ENCODE measurements at places on chromosomes 12 and 14. TPM values are rescaled to one million over a fixed set of nuclear protein-coding genes. Genes with fewer than 3 reads are reported as not detected.

- no peak for DNase-seq
Measured at GRCh38 chr14:59342516-59343484, 122.4 kb downstream of the GPR135 start.

DNA sequence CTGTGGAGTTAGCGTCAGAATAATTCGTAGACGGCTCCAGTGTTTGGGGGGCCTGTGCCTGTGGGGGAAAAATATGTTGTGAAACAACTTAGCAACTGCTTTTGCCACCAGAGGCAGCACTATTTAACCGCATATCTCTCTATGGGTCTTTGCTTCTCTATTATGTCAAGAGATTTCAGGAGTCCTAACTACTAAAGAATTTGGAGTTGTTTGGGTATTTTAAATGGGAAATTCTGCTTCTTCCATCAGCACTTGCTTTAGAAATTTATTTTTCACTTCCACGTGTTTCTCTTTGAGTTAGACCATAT lies 594 bp upstream of the CLEC14A start:
- DNase-seq = no peak

- DNase-seq = no peak
Measured at GRCh38 chr12:94879542-94879941, 124.0 kb downstream of the NDUFA12 start.

DNA sequence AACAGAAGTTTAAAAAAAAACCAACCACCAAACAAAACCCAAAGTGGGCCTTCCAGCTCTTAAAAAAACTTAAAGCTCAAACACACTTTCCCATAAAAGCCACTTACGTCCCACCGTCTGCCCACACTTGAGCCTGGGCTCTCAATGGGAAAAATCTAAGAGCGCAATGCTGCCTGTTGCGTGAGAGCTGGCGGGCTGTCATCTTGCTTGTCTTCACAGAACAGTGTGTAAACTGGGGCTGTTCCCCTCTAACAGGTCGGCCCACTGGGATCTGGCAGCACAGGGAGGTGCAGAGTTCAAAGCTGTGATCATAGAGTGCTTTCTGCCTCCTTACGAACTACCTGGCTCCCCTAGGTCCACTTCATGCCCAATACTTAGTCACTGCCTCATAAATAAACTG lies 80.0 kb downstream of the DICER1 start:
- no peak for DNase-seq

DNA sequence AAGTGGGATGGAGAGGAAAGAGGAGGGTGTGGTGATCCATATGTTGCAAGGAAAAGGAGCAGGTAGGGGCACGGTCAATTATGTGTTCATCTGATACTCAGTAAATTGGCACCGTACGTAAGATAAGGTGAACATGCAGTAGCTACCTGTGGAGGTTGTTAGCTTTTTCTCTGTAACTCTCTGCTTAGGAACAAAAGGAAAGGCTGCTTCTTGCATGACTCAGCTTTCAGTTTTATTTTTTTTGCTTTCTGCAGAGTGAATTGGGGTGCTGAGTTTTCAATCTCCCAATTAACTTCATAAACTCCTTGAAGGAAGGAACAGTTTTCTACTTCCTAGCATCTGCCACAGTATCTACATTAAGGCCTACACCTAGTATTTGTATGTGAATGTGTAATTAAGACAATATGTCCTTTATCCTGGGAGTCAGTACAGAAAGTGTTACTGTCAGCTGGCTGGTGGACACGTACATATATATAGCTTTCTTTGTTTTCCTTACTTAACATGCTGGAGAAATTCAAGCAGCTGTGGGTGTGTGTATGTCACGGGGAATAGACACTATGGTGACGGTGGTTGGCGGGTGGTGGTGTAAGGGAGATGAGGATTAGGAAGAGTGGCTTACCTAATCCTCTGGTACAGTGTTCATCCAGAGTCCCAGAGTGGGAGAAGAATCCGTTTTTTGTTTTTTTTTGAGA lies 40.1 kb upstream of the WNK1 start:
- no peak for DNase-seq

Gene AQP6
- total RNA-seq = not detected

Gene SLC39A5
- total RNA-seq = 244 TPM

DNA sequence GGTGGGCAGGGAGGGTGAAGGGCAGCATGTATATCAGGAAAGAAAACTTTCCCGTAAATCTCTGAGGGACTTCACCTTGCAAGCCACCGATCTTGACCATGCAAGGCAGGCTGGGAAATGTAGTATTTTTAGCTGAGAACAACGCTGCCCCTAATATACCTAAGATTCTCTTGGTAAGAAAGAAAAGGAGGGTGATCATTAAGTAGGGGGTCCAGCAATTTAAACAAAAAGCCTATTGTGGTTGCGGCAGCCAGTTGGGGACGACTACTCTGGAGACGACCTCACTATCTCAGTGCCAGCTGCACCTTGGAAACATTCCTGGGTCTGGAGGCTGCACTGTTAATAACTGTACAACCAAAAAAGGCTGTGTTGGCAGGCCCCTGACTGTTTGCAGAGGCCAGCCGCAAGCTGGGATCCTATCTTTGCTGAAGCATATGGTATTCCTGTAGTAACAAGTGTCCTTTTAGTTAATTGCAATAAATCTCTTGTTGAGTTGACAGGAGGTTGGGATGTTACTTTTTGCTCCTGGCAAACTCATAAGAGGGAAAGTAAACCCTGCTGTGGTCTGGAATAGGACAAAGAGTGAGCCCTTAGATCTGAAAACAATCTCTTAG lies 6.4 kb downstream of the APOLD1 start:
- DNase-seq = no peak

Gene CLEC7A
- total RNA-seq = 2.5 TPM

DNA sequence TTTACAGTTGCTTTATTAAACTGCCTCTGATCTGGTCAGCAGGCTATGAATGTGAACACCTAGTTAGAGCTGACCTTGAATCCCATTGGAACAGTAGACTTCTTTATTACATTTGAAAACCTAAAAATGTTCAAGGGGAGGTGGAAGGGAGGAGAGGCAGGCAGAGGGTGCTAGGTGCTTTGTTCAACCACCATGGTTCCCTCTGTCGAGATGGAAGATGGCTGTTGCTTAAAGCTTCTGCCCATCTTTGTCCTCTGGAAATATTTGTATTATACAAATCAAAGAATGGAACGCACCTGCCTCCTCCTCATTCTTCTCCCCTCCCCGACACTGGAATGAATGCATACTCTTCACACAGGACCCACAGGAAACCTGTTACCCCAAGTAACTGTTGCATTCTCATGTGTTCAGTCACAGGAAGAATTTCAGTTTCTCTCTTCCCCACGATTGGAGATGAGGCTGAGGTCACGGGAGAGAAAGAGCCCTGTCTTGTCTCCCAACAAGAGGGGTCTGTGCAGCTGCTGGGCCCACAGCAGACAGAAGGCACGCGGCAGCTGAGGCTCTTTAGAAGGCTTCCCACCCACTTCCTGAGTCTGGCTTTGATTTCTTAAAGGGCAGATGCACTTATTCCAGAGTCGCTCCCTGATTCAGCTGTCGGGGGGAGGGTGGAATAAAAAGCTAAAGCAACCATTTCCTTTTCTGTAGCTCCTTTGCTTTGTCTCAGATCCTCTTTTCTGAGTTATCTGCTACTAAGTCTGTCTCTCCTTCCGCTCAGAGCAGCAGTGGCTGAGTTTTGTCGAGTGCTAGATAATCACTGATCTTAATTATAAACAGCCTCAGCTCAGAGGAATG lies 217.9 kb upstream of the BTG1 start:
- peak; percentile 50 for DNase-seq

GRCh38 chr12:81350309-81350708 lies 272.4 kb downstream of the ACSS3 start:
- no peak for DNase-seq

GRCh38 chr12:106883426-106883825 lies 72.3 kb upstream of the TMEM263 start:
- no peak for DNase-seq

- DNase-seq = no peak
Measured at GRCh38 chr12:6773590-6774351, 1.5 kb downstream of the LAG3 start.

- DNase-seq = no peak
Measured at GRCh38 chr12:51943346-51943745, 8.2 kb upstream of the ACVR1B start.

- DNase-seq = no peak
Measured at GRCh38 chr14:106039400-106039799, 513.0 kb downstream of the TMEM121 start.

GRCh38 chr14:43410631-43411030 lies 1096.5 kb downstream of the FSCB start:
- no peak for DNase-seq

GRCh38 chr14:23653051-23653450 lies 16.9 kb downstream of the DHRS2 start:
- DNase-seq = no peak

DNA sequence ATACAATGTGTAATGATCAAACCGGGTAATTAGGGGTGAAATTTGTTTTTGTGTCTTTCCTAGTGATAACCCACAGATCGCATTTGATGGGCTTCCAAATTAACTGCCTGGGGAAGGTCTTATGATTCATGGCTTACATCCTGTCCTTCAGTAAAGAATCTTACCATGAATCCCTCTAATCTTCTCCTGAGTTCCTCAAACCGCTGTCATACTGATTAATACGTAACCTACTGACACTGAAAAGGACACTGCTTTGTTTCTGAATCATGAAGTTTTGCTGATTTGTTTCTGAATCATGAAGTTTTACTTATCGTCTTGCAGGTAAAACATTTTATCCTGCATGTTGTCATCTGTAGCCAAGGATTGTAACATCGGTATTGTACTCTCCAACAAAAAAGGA lies 52.0 kb upstream of the CRY1 start:
- DNase-seq = no peak

DNA sequence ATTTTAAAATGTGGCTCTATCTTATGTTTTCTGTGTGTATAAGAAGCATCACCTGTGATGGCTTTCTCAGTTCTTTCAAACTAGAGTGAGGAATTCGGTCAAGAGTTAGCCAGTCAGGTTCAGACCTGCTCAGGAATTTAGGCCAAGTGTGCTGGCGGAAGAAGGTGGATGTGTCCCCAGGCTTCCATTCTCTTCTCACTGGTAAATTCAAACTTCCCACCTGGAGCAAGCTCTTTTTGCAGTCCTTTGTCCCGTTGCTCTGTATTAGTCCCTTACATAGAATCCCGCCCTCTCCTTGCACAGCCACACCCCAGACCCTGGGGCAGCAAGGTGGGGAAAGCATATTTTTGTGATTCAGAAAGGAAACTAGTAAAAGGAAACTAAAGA lies 124.7 kb upstream of the PWP1 start:
- no peak for DNase-seq

Gene SELPLG
- total RNA-seq = 1.3 TPM

- DNase-seq = no peak
Measured at GRCh38 chr14:98754343-98755020, 517.5 kb downstream of the BCL11B start.

- no peak for DNase-seq
Measured at GRCh38 chr12:112929715-112930114, 8.6 kb upstream of the OAS3 start.

Data from left colon (tissue), 2 donors.